Stimulated activated CD8-positive, alpha-beta memory T cell treated with anti-CD3 and anti-CD28 coated beads, Interleukin-2, amount 100 ng/mL, for 1 hour (primary cell): ENCODE measurements at places on chromosomes 1 and 21.

DNA sequence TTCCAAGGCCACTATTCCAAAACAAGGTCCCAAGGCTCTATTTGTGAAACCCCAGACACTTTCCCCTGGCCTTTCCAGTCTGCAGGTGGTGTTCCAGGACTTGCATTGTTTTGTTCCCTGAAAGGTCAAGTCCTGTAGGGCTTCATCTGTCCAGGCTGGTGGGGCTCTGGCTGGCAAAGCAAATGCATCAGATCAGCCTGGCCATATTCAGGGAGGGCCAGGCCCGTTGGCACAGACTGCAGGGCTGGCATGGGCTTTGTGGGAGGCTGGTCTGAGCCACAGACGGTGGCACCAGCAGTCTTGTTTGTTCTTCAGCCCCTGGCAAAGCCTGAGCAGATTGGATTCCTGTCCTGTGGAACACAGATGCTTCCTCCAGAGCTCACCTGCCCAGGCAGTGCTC, 93.0 kb downstream of the SPATA46 start:
- no peak for DNase-seq

DNA sequence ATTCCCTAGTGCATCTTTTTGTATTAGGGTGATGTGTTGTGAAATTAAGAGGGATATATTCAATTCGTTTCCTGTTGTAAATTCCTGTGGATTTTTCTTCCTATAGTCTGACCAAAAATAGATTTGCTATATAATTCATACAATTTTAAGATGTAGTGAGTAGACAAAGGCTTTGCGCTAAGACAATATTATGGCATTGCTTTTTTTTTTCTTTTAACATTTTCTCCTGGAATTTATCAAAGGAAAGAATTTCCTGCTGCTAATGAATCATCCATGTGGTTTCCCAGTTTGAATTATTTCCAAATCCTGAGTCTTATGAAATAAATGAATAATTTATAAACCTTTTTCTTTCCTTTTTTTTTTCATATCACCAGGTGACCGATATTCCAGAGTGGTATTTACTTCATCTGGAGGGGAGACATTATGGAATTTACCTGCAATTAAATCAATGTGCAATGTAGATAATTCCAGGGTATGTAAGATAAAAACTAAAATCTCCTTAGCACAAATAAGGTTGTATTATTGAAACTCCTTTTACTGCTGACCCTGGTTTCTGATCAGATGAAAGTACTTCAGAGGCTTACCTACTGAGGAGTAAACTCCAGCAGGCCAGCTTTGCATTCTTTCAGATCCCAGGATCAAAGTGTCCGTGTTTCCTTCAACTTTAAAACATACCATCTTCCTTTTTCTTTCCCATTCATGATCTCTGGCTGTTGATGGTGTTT, 148.4 kb downstream of the TLR5 start:
- no peak for DNase-seq

- no peak for DNase-seq
Measured at GRCh38 chr1:182709225-182709764, 24.9 kb upstream of the RGS8 start.

DNA sequence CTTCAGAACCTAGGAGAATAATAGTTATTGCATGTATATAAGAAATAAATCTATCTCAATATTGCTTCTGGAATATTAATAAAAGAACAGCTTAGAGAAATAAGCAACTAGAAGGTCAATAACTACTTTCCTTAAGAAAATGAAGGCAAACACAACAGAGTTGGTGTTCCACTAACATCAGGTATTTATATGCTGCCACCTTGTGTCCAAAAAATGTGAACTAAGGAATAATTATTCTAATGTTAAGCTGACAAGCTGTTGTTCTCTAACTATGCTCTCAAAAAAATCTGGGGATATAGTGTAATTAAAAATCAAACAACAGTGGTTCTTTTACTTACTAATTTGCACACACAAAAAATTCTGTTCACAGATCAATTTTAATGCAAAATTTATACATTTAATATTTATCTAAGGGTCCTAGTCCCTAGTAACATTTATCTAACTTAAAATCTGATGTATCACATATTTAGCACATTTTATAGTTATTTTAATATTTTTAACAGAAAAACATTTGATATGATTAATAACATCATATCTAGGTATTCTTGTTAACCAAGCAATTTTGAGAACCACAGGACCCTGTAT, 39.6 kb downstream of the UCHL5 start:
- no peak for DNase-seq

- no peak for DNase-seq
Measured at GRCh38 chr1:26666855-26667254, 29.0 kb upstream of the ARID1A start.

DNA sequence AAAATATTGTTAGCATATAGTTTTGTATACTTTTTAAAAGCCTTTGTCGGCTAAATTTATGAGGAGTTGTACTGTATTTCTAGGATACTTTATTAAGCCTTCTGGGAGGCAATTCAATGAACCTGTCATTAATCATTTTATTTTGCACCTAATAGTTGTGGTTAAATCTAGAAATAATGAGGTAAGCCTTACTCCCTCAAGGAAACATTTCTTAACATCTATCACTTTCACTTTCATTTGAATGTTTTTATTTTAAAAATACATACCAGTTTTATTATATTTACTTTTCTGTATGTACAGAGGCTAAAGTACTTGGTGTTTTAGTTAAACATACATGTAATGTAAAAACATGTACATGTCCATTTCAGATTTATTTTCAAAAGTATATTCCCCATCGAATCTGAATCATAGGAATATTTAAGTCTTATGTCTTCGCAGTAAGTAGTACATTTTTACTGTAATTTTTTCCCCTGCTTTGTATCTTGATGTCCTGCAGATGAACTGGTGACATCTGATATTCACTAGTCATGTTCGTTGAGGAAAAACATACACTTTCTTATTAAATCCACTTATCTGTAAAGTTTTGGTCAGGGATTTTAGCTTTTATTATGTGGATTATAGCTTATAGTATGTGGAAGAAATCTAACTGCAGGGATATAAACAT, 82.8 kb downstream of the DISP1 start:
- no peak for DNase-seq

GRCh38 chr21:43775795-43776430, at the start of gene CSTB:
Gene CSTB, minus strand, starts transcription at chr21:43776308. Its CDS starts 39 bp downstream, at chr21:43776269.
- DNase-seq, result peak; percentile 79

GRCh38 chr1:156072251-156072650, 10.0 kb downstream of the MEX3A start:
- no peak for DNase-seq

DNA sequence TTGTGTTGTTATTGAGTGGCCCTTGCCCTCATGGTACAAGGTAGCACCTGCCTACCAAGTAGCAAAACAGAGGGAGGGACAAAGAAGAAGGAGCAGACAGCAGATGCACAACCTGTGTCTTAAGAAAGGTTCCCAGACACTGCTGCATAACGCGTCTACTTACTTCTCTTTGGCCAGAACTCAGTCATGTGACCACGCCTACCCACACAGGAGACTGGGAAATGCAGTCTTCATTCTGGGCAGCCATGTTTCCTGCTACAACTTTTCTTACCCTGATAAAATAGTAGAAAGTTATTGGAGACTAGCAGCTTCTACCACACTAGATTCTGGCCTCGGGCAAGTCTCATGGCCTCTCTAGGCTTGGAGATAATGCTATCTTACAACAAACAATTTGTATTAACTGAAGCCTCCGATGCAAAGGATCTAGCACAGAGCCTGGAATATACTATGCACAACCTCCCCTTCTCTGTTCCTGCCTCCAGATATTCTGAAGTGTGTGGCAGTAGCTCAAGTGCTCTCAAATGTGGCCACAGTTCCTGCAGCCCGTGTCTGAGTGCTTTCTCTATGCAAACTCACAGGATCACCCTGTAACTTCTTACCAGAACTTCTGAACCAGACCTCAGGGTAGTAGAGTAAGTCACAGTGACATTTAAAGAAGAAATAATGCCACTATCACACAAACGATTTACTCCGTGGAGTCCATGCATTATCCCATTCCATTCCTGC, 34.1 kb upstream of the BTG2 start:
- no peak for DNase-seq

DNA sequence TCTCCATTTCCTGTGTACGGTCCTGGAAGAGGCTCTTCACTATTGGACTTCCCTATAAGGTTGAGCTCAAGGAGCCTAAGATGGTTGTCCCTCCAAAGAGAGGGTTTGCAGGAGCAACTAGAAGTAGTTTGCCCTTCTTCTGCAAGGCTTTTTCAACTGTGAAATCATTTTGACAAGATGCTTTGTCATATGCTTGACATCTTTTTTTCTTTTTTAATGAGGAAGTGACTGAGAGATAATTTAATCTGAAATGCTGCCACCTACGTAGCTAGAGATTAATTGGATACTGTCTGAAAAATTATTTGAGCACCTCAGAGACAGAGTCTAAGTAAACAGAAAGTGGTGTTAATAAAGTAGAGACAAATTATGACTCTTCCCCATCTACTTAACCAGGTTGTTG, 97.0 kb downstream of the CHRM3 start:
- no peak for DNase-seq

GRCh38 chr1:155085504-155086127, 7.0 kb downstream of the EFNA3 start:
- DNase-seq, result peak; percentile 62

- no peak for DNase-seq
Measured at GRCh38 chr1:71245246-71245645, 164.4 kb upstream of the ZRANB2 start.

DNA sequence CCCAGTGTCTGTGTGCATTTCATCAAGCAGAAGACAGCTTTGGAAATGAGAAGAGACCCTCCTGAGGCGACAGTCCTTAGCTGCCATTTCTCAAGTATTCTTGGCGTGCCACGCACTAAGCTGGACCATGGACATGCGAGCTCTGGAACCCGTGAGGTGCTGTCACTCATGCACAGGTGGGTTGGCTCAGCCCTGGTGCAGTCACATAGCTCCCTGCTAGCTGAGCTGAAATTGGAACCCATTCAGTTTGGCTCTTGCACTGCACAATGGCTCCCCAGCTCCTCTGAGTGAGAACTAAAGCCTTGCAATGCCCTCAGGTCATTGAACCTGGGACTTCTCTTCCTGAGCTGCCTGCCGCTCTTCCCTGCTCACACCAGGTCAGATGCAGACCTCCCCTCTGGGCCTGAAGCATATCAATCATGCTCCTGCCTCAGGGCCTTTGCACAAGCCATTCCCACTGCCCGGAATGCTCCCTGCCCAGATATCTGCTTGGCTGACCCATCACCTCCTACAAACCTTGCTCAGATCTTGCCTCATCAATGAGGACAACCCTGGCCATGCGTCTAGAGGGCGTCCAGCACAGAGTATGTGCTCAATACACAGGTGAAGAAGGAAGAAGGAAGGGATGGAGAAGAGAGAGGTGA, 6.3 kb upstream of the SRARP start:
- DNase-seq, result no peak
